SHP77 (cell line): ENCODE measurements at places on chromosomes 6 and 20.
A peak's percentile ranks its signal among the peaks of the same experiment; 100 is the strongest.

DNA sequence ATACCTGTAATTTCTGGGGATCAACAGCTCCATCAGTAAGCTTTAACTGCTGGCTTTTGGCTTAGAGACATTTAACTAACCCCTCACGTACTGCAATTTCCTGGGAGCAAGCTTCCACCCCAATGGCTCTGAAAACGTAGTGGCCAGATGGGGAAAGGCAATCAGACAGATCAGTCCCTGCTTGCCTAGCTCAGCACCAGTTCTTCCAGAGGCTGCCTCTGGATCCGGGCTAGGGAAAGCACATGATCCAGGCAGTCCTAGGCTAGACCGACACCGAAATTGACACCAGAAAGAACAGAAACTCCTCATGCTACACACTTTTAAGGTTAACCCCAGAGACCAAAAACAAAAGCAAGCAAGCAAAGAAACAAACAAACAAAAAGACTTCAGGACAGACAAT is 13.3 kb downstream of the PREP start:
- DNase-seq = no peak

GRCh38 chr20:16145919-16146318 is 427.3 kb downstream of the KIF16B start:
- DNase-seq = no peak

- no peak for DNase-seq
These were observed 730.4 kb downstream of the C6orf118 start for GRCh38 chr6:164579035-164579434.

DNA sequence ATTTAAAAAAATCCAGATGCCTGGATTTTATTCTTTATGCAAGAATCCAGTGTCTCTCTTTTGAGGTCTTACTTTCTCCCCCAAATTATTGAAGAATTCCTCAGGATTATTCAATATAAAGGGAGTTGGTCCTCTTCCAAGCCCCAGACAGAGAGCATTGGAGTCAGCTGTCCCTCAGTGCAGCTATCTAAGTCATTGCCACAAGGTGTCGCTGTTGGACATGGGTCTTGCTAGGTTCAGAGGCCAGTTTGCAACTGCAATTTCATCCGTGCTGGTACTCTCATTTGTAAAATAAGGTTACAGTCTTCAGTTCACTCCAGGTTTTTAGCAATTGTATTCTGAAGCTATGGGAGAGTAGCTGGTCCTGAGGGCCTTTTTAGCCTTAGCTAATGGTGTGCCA is 27.8 kb downstream of the CCN2 start:
- peak; percentile 61 for DNase-seq

GRCh38 chr20:51640743-51641142 is 98.2 kb upstream of the NFATC2 start:
- DNase-seq = no peak

DNA sequence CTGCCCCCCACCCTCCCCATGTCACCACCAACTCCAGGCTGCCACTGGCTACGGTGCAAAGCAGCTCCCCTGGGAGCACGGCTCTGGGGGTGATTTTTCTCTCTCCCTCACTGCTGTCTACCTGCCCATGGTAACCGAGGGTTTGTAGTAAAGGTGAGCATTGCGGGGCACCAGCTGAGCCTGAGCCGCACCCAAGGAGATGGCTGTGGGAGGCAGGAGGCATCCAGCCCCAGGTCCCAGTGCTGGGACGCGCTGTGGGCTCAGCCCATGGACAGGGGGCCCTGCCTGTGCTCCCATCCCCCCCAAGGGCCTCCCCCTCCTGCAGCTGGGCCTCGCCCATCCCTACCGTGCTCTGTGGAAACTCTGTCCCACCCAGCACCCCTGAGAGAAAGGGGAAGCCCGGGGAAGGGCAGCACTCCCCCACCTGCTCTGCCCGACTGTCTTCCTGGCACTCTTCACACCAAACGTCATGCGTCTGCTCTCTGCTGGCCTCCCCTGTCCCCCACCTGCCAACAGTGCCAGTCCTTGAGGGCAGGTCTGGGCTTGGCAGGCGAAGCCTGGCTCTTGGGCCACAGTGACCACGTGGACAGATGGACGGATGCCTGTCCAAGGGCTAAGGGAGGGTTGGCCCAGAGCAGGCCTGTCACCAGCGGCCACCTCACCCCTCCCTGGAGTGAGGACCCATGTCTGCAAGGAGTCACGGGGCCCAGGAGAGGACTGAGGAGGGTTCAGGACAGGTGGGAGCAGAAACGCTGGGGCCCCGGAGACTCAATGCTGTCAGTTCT is 3.8 kb upstream of the CHRNA4 start:
- no peak for DNase-seq

GRCh38 chr6:106666282-106667021 is 37.1 kb downstream of the QRSL1 start:
- DNase-seq = no peak

DNA sequence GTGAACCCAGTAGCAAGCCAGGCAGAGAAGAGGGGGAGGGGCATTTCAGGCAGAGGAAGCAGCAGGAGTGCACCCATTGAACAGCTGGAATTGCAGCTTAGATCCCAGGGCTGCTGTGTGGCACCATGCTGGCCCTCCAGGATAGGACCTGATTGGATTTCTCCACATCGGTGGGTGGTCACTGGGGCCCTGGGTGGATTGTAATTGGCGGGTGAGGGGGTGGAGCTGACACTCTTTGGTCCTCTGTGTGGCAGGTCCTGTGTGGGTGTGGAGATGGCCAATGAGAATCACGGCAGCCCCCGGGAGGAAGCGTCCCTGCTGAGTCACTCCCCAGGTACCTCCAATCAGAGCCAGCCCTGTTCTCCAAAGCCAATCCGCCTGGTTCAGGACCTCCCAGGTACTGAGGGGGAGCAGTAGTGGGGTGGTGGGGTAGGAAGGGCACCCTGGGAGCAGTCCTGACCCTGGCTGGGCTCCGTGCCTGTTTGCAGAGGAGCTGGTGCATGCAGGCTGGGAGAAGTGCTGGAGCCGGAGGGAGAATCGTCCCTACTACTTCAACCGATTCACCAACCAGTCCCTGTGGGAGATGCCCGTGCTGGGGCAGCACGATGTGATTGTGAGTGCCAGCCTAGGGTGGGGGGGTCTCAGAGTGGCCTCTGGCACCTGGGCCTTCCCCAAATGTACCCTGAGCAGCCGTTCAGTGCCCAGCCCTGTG is 4.4 kb downstream of the PCIF1 start:
- no peak for DNase-seq

- no peak for DNase-seq
These were observed 622.3 kb upstream of the ARID1B start for GRCh38 chr6:156154896-156155295.

- DNase-seq = no peak
These were observed 73.7 kb downstream of the EDN1 start for GRCh38 chr6:12363651-12364381.

- DNase-seq = no peak
These were observed 141.5 kb upstream of the PDE7B start for GRCh38 chr6:135710042-135710441.

- no peak for DNase-seq
These were observed 111.6 kb upstream of the PLN start for GRCh38 chr6:118436482-118436881.

DNA sequence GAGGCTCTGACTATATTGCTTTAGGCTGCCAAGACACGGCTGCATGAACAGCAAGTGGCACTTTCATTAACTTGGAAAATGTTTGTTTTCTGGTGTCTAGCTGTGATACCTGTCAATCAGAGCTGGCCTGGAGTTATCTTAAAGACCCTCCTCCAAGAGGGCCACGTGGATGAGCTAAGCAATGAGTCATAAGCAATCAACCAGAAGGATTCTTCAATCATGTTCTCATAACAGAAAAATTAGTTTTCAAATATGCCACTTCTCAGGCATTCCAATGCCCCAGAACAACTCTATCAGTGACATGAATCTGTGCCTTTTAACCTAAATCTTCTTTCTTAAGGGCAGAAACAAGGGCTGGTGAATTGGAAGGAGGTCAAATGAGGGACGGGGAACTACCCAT is 283.0 kb downstream of the HTR1B start:
- DNase-seq = no peak

GRCh38 chr6:89940225-89941027 is 46.2 kb downstream of the GJA10 start:
- DNase-seq = peak; percentile 80

DNA sequence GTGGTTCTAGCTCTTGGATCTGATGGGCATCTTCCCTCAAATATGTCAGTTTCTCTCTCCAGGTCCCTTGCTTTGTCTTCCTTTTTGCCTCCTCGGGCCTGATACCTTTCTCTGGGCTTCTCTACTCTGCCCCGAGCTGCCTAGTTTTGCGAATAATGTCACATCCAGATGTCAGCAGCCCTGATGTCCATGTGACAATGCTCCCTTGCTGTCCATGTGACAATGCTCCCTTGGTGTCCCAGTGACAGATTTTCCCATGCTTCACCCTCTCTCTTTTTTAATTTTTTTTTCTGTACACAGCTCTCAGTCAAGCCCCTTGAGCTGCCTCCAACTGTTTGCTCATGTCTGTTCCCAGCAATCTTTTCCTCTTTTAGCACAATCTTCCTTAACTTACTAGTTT is 6.4 kb downstream of the TRAF3IP2 start:
- no peak for DNase-seq

DNA sequence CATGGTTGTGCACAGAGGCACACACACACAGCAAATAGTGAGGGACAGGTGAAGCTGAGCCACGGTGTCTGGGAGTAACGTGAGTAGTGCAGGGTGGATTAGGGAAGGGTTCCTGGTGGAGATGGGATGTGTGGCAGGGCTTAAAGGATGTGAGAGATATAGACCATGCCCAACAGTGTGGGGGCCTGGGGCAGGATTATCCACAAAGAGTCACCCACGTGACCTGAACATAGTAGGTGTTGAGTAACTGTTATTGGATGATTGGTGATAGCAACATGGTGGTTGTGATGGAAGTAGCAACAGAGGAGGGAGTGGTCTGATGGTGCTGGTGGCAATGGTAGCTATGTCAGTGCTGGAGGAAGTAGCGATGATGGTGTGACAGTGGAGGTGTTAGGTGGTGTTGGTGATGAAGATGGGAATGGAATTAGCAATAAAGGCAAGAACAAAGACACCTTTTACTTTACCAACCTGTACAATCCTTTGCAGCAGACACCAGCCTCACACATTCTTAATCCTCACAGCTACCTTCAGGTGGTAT is 135.1 kb downstream of the MRPL14 start:
- DNase-seq = no peak

DNA sequence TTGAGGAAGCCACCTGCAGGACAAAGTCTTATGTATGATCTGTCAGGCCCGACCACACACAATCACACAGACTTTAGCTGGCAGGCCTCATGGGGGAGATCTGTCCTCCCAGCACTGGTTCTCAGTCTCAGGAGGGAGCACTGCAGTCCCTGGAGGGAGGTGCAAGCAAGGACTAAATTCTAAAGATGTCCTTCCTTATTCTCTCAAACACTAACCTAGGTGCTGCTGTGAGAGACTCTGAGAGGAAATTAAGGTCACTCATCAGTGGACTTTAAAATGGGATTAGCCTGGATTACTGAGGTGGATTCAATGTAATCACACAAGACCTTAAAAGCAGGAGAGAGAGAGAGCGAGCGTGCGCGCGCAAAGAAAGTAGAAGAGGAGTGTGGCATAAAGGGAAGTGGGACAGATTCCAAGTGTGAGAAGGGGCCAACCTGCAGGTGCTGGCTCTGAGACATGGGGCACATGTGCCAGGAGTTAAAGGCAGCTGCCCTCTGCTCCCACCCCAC is 14.3 kb downstream of the GLO1 start:
- DNase-seq = no peak

DNA sequence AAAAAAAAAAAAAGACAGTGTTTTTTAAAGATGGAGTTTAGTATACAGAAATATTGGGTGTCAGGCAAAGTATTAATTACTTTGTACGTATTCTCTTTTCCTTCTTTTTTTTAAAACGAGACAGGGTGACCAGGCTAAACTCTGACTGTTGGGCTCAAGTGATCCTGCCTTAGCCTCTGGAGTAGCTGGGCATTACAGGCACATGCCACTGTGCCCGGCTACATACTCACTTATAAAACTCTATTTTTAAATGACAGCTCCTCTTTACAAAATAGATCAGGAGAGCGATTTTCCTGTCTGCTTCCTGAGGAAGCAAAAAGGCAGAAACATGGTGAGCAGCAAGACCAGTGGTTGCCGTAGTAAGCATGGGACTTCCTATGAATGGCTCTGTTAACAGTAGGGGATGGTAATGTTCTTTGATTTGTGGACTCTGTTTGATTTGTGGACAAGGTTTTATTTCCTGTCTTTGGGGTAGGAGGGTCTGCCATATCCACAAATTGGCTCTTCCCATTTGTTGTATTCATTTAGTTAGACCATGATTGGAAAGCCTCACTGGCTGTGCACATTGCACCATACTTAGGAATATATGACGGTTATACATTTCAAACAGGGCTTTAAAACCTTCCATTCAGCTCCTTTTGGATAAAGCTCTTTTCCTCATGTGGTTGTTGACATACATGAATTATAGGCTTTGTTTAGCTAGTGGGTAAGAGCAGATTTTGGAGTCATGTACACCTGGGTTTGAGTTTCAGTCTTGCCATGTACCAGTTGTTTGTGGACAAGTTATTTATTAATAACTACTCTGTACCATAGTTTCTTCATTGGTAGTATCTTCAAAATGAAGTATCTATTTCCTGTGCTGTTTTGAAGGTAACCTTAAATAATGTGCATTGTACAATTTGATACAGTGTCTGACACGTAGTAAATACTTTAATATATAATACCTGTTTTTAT is 45.1 kb downstream of the PTPRA start:
- DNase-seq = no peak

- no peak for DNase-seq
These were observed 165.4 kb upstream of the CHD6 start for GRCh38 chr20:41783423-41784208.

- no peak for DNase-seq
These were observed 167.3 kb downstream of the KCNQ5 start for GRCh38 chr6:72789145-72789544.

DNA sequence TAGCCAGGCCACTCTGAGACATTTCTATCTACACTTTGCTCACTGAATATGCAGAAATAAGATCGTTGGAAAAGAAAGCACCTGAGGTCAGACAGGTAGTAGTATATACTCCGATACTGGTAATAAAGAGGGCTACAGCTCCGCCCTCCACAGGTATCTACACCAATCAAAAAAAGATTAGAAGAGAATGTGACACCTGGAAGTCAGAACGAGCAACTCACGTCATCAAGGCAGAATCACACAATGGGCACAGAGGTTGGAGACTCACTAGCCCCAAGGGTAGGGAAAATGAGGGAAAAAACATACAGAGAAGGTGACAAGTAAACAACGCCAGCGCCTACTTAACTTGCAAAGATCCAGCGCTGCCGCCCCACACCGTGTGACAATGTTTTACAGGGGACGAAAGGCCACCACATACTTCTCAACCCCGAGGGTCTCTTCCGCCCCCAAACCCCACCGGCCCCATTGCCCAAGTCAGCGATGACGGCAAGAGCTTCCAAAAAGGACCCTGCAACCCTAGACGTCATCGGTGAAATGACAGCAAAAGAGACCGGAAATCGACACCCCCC is 653 bp downstream of the LMBRD1 start:
- peak; percentile 13 for DNase-seq
